ENCODE measurements at places on chromosomes 5 and 9. TPM values are rescaled to one million over a fixed set of nuclear protein-coding genes. Genes with fewer than 3 reads are reported as not detected.

- no peak for DNase-seq
These were observed 62.6 kb upstream of the ZNF354B start for GRCh38 chr5:178797101-178797521.

- no peak for DNase-seq
These were observed 45.5 kb upstream of the CDC42SE2 start for GRCh38 chr5:131218392-131218791.

DNA sequence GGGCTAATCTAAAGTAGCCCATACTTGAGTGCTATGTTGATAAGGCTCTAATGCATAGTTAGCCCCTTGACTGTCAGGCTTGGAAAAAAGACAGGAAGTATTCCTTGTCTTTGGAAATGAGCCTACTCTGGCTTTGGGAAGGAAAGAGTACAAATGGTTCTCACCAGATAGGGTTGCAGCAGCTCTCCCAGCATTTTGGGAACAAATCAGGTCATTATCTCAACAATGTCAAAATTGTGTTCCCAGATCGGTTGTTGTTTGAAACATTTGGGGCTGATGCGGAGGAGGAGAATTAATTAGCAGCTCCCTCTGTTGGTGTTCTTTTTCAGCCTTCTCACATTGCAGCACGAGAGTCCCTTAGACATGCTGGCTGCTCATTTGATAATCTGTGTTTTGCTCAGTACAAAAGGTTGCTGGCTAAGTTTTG is 294.7 kb upstream of the DMRT1 start:
- no peak for DNase-seq

- DNase-seq: no peak
These were observed 7.9 kb downstream of the TRMT10B start for GRCh38 chr9:37761511-37761910.

The PCDHGC3 gene
- total RNA-seq: 82.4 TPM

The FRMD3 gene
- total RNA-seq: 3.6 TPM
